ENCODE measurements at places on chromosomes 5 and 9.
A peak's percentile ranks its signal among the peaks of the same experiment; 100 is the strongest.

DNA sequence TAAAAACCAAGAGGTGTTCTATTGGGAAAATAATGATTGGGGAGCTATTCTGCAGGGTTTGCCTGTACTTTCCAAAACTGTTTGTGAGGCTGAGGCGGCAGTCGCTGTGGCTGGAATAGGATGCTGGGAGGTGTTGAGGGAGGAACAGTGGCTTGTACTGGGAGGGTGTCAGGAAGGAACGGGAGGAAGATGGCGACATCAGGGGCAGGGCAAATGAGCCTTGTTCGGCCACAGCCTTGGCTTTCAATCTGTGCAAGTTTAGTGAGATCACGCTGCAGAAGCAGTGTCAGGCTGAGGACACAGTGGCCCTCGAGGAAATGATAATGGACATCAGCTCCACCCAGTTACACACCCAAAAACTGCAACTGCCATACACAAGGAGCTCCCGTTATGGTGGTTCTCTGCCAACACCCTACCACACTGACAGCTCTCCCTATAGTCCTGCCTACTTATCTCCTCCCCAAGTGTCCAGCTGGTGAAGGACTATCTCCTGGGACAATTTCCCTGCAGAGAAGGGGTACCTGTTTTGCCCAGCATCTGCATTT, 27.3 kb downstream of the KIF2A start:
- DNase-seq = no peak

GRCh38 chr9:85258823-85259370, 482.9 kb downstream of the AGTPBP1 start:
- DNase-seq = no peak

GRCh38 chr5:52759331-52759730, 28.4 kb upstream of the ITGA1 start:
- no peak for DNase-seq

- DNase-seq = no peak
These were observed 45.1 kb downstream of the GLRX start for GRCh38 chr5:95777441-95777840.

- DNase-seq = no peak
These were observed 198.0 kb upstream of the MVB12B start for GRCh38 chr9:126128494-126129142.

DNA sequence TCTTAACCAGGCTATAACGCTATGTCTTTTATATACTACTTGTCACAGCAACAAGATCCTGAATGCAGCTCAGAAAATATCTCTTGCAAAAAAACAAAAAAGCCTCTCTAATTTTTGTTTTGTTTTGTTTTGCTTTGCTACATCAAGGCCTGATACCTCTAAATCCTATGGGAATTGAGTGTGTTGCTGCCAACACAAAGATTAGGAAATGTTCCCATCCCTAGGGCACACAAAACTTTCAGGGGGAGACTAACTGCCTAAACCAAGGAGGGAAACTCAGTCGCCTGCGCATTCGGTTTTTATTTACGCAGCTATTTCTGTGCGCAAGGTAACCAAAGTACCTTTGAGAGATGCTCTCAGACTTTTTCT, 1.7 kb downstream of the SSBP2 start:
- peak; percentile 6 for DNase-seq

DNA sequence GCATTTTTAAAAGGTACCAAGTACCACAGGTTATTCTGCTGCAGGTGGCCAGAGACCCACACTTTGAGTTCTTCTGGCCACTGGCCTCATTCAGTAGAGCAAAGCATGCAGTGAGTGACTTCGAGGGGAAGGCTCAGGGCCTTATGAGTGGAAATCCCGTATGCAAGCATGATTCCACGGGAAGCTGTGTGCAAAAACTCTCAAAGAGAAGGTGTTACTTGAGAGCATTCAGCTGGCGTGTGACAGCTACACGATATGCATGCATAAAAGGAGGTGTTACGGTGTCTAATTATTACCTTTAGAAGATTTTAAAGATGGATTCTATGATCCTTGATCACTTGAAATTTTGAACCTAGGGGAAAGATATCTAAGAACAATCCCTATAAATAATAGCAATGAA, 160.3 kb downstream of the ENC1 start:
- no peak for DNase-seq
